ENCODE measurements at places on chromosomes 3 and 15. TPM values are rescaled to one million over a fixed set of nuclear protein-coding genes. Genes with fewer than 3 reads are reported as not detected.

Gene TMEM45A
- total RNA-seq, result 75.3 TPM

Gene TMEM212
- total RNA-seq, result not detected

Gene PAK6
- total RNA-seq, result 0.37 TPM

Gene ABHD6
- total RNA-seq, result 6.6 TPM

Gene MRPL47
- 33.7 TPM for total RNA-seq

Gene UBE2E2
- total RNA-seq, result 61.1 TPM

Gene LRRC31
- not detected for total RNA-seq

Gene MUSTN1
- 78.5 TPM for total RNA-seq

Gene INKA1
- 5.6 TPM for total RNA-seq

Gene ANKRD34C
- total RNA-seq, result 0.19 TPM

Gene ESYT3
- total RNA-seq, result 0.37 TPM

Gene CYP11A1
- 1.2 TPM for total RNA-seq

Gene GOLGA8O
- 1.5 TPM for total RNA-seq

Gene SH3GL3
- total RNA-seq, result not detected

Gene ZNF654
- 20.1 TPM for total RNA-seq

Gene TMPRSS7
- not detected for total RNA-seq

Gene CACNA1D
- total RNA-seq, result 1.1 TPM

Gene ARPIN
- total RNA-seq, result 17.5 TPM

Gene XYLB
- total RNA-seq, result 4.5 TPM

Gene PRR20G
- not detected for total RNA-seq

Gene TGM4
- not detected for total RNA-seq

Gene HES1
- total RNA-seq, result 29.2 TPM

Gene ZMYND10
- total RNA-seq, result 0.23 TPM

Gene SKOR1
- 0.51 TPM for total RNA-seq

Gene ARHGEF26
- total RNA-seq, result 24.9 TPM

Gene SENP7
- total RNA-seq, result 17.0 TPM

Gene RETNLB
- not detected for total RNA-seq

Gene C15orf39
- total RNA-seq, result 26.4 TPM

Gene SSR3
- 150 TPM for total RNA-seq

All from posterior vena cava (tissue), 2 donors.